NCI-H460 (cell line): ENCODE measurements at places on chromosomes 6 and 20. TPM values are rescaled to one million over a fixed set of nuclear protein-coding genes. Genes with fewer than 3 reads are reported as not detected.

THBS2 gene
- total RNA-seq: not detected in 2 replicates

DNA sequence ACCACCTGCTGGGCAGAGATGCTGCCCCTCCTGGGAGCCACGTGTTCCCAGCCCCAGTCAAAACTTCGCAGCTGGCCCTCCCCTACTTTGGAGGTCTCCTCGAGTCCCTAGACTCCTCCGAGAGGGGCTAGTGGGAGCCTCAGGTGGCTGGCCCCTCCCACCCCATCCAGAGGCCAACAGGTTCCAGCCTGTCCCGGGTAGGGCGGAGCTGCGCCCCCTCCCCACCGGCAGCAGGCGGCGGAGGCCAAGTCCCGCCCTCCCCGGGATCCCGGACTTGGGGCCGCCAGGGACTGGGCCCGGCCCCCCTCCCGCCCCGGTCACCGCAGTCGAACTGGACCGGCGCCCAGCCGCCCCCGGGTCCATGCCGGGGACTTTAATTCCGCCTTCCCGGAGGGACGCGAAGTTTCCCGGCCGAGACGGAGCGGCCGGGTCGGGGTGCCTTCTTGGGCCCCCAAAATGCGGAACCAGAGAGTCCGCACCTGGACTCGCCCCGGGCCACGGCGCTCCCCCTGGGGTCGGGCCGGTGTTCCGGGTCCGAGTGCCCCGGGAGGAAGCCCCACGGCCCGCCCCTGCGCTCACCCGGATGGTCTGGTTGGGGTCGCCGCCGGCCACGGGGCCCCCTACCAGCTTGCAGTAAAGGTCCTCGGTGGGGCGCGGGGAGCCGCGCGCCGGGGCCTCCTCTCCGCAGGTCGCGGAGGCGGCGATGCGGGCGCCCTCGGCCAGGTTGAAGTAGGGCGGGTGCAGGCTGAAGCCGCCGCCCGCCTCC, 559 bp downstream of the LAMA5 start:
- no peak for DNase-seq

LPA gene
- not detected in 2 replicates for total RNA-seq

- DNase-seq: no peak
Measured at GRCh38 chr6:42923666-42924065, 5.6 kb upstream of the CNPY3 start.

UBE3D gene
- total RNA-seq: 6.5 and 7.2 TPM in 2 replicates

PGC gene
- not detected in 2 replicates for total RNA-seq

GINS1 gene
- total RNA-seq: 19.0 and 22.1 TPM in 2 replicates

- no peak for DNase-seq
Measured at GRCh38 chr20:19211661-19212468, 577 bp upstream of the SLC24A3 start.

- DNase-seq: no peak
Measured at GRCh38 chr20:62723351-62723750, 14.7 kb downstream of the NTSR1 start.

CLVS2 gene
- not detected in 2 replicates for total RNA-seq

DNA sequence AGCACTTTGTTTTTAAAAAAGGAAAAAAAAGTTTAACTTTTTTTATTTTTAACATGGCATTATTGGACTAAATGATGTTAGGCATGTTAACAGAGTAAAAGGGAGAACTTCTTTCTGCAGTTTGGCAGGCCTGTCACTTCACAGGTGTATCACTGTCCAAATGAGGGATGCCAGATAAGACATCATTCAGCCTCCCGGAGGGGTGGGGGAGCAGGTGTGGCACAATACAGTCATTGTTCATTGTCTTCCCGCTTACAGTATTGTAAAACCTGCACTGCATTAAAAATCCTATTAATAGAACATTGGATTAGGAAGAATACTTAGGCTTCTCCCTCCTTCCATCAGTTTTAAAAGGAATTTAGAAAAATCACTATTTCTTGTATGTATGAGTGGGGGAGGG, 80.7 kb downstream of the CARMIL1 start:
- DNase-seq: no peak

DNA sequence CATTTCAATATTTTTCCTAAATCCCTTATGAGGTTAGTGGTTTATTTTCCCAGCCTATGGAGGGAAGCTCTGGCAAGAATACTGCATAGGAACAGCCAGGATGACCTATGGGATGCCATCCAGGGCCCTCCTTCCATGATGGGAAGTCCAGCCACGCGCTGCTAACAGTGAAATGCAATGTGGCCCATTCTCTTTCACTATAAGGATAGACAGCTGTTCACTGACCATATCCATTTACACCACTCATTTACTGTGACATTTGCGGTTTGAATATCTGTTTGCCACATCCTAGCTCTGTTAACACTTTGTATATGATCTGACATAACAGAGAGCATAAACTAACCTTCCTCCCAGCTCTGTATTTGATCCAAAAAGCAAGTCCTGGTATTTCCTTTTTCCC, 471.7 kb downstream of the CBLN4 start:
- no peak for DNase-seq

BMP5 gene
- 3.3 and 4.1 TPM in 2 replicates for total RNA-seq

DNA sequence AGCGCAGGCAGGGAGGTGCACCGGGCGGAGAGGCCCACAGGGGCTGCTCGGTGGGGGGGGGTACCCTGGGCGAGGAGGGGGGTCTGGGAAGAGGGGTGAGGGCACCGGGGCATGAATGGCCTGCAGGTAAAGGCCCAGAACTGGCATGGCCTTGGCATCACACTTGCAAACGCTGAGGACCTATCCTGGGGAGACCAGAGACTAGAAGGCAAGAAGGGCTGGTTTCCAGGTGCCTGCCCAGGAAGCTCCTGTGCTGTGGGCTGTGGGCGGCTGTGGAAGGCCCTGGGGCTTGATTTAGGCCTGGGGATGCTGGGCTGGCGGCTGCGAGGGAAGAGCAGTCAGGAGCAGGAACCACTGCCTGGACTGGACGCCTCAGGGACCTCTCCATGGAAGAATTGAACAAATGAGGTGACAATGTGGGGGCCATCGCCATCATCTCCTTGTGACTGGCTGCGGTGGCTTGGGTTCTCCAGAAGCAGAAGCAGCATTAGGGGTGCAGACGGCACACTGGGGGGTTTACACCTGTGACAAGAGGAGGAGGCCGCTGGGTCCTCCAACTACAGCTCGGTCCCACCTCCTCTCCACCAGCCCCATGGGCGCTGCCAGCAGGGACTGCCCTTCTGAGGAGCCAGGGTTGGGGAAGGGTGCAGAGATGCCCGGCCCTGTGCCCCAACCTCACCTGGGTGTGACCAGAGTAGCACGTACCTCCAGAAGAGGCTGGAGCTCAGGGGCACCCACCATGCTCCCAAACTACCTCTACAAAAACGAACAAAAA, 32.1 kb upstream of the IRF4 start:
- no peak for DNase-seq

EMILIN3 gene
- total RNA-seq: 0.25 and 0.38 TPM in 2 replicates

DNA sequence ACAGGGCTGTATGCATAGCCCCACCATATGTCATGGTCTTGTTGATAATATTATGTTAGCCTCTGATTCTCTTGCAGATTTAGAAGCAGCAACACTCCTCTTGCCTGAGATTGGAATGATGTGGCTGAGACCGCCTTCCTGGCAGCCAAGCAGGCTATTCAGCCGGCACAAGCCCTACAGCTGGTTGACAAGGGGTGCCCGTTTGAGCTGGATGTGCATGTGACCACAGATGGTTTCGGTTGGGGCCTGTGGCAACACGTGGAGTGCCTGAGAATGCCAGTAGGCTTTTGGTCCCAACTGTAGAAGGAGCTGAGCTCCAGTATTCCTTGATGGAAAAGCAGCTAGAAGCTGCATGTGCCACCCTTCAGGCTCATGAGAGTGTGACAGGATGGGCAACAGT, 303.6 kb upstream of the POU3F2 start:
- DNase-seq: no peak

HTR1E gene
- total RNA-seq: not detected in 2 replicates

GRCh38 chr6:106448000-106448426, 87.5 kb downstream of the CRYBG1 start:
- no peak for DNase-seq

DEFB132 gene
- total RNA-seq: not detected in 2 replicates

GRCh38 chr20:64082126-64082731, 2.0 kb downstream of the LKAAEAR1 start:
- no peak for DNase-seq

DNA sequence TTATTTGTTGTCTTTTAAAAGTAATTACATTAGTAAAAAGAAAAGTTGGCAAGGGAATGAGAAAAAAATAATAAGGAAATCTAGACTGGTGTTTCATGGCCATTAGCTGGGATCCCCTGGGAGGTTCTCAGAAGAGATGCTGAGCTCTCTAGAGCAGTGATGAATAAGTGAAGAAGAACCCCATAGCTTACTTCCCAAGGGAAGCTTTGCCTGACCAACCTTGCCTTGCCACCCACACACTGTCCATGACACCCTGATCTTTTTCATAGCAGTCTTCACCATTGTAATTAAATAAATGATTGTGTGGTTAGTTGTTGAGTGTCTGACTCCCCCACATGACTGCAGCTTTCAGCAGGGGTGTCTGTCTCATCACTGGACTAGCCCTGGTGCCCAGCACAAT, 5.9 kb downstream of the C6orf163 start:
- DNase-seq: no peak

DNA sequence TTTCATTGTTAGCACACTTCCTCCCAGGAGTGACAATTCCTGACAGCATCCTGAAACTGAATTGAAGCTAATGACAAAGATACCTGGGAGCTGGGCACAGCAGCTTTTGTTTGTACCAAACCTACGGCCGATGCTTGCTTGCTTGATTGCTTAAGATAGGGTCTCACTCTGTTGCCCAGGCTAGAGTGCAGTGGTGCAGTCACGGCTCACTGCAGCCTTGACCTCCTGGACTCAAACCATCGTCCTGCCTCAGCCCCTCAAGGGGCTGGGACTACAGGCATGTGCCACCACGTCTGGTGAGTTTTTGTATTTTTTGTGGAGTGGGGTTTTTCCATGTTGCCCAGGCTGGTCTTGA, 84.7 kb upstream of the SCP2D1 start:
- DNase-seq: no peak

TBPL1 gene
- 68.4 and 79.5 TPM in 2 replicates for total RNA-seq

SLC16A10 gene
- 2.3 and 2.5 TPM in 2 replicates for total RNA-seq

GRCh38 chr20:36318166-36318565, 12.0 kb downstream of the DLGAP4 start:
- no peak for DNase-seq

TGM3 gene
- total RNA-seq: 0.10 and 0.20 TPM in 2 replicates

GRCh38 chr6:11492464-11493290, 44.9 kb upstream of the TMEM170B start:
- no peak for DNase-seq

DNA sequence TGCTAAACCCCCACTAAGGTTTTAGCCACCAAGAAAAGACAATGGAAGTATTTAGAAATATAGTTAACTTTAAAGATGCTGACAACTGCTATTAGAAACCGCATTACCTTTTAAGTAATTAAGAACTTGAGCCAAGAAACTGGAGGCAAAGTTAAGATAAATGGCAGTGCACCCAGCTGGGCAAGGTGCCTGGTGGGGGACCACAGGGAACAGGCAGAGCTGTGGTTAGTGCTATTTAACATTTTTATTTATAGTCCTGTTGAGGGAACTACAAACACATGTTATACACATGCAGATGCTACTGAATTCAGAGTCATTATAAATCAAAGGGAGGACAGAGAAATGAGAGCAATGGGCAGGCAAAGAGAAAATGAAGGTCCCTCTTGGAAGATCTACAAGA, 447.9 kb downstream of the TFAP2B start:
- DNase-seq: no peak

DNA sequence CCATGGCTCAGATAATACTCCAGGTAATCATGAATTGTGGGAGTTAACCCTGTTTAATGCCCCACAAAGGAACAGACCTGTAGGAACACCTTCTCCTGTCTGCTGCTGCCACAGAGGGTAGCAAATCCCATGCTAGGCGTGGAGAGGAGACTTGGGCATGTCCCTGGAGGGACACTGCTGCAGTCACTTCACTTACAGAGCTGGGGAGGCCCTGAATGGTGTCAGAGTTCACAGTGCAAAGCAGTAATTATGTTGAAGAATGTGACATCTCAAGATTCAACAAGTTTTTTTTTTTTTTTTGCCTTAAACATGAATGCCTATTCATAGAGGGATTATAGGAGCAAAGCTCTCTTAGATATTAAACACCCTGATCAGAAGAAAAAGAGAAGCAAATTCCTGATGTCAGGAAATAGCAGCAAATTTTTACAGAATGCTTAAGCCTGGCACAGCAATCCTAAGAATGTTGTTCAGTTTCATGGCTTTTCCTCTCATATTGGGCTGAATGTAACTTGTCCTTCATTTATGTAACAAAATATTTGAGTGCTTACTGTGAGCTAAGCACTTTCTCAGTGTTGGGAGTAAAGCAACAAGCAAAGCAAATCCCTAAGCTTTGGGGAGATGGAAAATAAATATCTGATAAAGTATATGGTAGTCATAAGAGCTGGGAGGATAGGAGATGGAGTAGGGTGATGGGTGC, 45.0 kb downstream of the CARMIL1 start:
- DNase-seq: no peak

DNA sequence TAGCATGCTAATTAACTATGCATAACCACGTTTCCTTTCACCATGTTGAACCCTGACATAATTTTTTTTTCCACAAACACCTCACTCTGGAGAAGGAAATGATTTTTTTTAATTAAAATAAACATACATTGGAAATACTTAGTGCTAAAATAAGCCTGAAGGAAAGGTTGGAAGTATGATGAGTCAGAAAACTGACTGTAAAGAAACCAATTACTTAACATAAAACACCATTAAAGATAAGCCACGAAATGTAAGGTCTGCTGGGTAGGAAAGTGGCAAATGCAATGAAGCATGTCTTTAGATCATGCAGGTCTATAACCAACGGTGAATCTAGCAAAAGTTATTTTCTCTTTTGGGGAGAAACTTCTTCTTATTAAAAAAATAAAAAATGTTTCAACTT, 47.5 kb downstream of the OPRM1 start:
- no peak for DNase-seq

OPN5 gene
- not detected in 2 replicates for total RNA-seq

- no peak for DNase-seq
Measured at GRCh38 chr6:1962201-1962600, 283.2 kb downstream of the GMDS start.

DNA sequence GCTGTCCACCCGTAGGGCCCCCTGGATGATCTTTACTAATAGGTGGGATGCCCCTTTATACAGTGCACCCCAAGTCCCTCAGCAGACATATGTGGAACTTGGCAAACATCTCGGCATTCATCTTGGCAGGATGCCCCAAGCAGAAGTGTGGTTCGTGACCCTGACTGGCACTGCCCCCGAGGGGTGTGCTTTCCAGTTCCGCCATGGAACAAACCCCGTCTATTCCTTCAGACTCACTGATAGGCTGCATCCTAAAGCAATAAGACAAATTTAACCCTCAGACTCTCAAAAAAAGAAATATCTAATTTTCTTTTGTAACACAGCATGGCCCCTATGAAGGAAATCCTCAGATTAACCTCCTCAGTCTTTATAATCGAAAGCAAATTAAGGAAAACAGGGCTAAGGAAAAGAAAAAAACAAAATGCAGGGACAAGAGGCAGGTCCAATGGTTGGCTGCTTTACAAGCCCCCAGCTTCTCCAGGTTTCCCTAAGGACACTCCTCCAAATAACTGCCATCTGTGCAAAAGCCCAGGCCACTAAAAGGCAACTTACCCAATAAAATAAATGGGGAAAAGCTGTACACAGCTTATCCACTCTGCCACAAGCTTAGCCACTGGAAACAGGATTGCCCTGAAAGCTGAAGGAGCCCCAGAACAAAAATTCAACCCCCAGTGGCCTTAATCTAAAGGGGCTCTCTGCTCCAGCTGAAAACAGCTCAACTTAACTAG, 30.5 kb upstream of the RIPK1 start:
- no peak for DNase-seq

ENPP3 gene
- total RNA-seq: 0.12 TPM in 1 of 2 replicates, not detected in the other

- no peak for DNase-seq
Measured at GRCh38 chr20:20795119-20795518, 82.7 kb upstream of the RALGAPA2 start.

TOX2 gene
- total RNA-seq: 4.6 and 7.1 TPM in 2 replicates

- no peak for DNase-seq
Measured at GRCh38 chr6:43768506-43768860, 1.5 kb upstream of the VEGFA start.
